ENCODE measurements at places on chromosomes 12 and 14.

DNA sequence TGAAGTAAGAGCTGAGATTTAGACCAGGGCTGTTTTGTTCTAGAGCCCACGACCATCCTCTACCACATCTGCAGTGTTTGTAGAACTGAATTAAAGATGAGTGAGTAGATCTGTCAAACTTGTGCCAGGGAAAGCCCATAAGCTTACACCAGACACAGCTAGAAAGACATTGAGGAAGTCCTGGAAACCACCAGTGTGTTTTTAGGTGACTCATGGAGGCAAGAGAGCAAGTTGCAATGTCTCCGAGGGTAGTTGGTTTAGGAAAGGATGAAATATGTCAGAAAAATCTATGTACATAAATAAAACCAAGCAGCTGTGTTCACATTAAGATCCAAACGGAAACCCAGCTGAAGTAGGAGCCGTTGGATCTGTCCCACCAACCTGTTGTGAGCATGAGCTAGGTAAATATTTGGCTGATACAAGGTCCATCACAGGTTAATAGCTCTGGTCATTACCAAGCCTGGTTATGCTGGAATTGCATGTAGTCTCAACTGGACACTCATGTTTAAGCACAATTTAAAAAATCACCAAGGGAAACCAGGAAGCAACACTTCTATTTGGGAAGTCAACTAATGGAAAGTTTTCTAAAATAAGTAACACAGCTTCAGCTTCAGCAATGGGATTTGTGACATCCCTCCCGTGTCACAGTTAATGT lies 49.9 kb upstream of the PLEKHG3 start:
- DNase-seq: no peak

DNA sequence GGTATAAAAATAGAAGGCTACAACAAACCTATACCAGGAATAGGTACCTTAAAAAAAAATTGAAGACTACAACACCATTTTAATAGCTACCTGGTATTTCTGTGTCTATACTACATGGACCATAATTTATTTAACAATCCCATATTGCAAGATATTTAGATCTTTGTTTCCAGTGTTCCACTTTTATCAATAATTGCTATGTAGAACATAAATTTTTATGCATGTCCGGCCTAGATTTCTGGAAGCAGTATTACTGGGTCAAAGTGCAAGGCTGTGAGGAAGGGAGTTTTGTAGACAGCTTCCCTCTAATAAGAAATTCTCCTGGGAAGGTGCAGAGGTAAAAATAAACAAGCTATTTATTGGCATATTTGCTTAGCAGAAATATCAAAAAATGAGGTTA lies 4.1 kb upstream of the DCAF11 start:
- DNase-seq: no peak

DNA sequence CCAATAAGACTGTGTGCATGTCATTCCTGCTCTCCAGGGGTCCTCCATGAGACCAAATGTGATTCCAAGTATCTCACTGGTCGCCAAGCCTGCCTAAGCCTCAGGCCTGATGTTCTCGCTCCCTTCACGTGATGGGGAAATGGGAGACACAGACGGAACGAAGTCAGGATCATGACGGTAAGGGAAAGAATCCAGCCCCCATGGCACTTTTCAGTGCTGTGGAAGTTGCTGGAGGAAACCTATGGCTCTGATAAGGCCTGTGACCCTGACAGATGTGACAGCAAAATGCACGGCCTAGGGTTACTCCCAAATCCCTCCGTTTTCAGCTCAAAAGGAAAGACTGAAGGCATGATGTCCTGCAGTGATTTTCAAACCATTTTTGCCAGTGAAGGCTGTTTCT lies 184.9 kb downstream of the CALM1 start:
- DNase-seq: no peak

DNA sequence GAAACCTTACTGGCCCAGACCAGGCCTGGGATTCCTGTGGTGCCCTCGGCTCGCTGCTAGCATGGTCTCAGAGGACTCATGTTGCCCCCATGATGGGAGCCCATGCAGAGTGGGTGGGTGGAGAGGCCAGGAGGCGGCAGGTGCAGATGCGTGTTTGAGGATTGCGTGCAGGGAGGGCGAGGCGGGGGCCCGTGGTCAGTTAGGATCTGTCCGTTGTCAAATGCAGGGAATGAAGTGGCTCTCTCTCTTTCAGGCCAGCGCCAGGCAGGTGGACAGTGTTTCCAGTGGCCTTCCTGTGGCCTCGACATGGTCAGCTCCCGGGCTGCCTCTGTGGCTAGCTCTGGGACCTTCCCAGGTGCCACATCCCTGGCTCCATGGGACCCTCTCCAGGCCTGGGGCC lies 39.3 kb upstream of the DLK1 start:
- no peak for DNase-seq

- DNase-seq: no peak
These were observed 183.7 kb upstream of the DIO2 start for GRCh38 chr14:80395031-80395430.

DNA sequence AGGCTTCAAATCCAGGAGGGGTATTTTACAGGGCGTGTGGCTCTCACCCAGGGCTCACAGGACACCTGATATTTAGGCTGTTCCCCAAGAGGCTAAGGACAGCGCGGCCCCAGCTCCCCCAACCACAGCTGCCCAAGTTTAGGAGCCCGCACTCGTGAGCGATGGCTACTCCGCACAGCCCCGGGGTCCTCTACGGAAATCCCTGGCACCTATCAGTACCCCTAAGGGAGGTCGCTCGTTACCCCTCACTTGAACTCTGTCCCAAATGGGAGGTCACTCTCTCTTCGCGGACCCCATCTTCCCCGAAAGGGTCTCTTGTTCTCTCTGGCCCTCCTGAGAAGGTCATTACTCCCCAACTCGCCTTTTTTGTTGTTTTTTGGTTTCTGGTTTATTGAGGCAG lies 708 bp upstream of the P2RX4 start:
- no peak for DNase-seq

Data from substantia nigra (tissue), 51 donors.